ENCODE measurements at places on chromosomes 5 and 9. TPM values are rescaled to one million over a fixed set of nuclear protein-coding genes. Genes with fewer than 3 reads are reported as not detected.

The KIF4B gene
- total RNA-seq = 0.17 TPM

The SMIM32 gene
- total RNA-seq = not detected

The SHC3 gene
- 0.05 TPM for total RNA-seq

The SETD9 gene
- 14.7 TPM for total RNA-seq

GRCh38 chr5:62795926-62796325 lies 217.3 kb downstream of the LRRC70 start:
- no peak for DNase-seq

- no peak for DNase-seq
These were observed 33.1 kb upstream of the TRIM32 start for GRCh38 chr9:116654059-116654355.

DNA sequence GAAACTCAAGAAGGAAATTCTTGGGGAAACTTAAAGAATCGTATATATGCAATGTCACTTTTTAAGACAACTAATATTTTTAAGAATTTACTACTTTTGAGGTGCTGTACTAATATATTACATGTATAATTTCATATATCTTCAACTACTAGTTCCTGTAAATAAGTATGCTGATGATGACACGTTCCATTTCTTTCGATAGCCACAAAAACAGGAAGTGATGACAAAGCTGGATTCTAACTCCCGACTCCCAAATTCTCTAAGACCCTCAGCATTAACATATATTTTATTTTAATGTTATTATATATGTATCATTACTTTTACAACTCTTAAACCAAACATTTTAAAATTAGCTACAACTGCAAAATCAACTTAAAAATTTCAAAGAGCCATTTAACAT lies 74.8 kb downstream of the STK32A start:
- peak; percentile 38 for DNase-seq

DNA sequence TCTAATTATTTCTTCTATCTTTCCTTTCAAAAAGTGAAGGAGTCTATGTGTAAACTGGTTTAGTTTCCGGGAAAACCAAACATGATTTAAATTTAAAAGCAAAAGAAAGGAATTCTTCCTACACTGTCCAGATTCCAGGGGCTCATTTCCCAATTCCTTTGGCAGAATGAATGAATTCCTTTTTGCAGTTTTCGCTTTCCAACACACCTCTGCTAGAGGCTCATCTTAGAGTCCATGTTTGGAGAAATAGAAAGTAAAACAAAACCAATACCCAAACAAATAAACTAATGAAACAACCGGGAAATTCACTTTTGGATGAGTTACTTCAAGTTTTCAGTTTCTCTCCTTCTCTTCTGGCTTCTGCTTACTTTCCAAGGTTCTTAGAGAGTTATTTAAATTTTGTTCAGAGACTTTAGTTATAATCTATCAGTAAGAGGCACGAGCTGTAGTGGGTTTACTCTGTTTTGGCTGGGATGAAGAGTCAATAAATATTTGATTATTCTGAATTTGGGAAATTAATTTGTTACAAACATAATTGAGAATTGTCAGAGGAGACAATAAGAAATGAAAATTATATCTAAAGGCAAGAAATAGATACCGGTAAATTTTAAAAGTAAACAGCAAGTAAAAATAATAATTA lies 365.0 kb upstream of the CDH9 start:
- DNase-seq = no peak

DNA sequence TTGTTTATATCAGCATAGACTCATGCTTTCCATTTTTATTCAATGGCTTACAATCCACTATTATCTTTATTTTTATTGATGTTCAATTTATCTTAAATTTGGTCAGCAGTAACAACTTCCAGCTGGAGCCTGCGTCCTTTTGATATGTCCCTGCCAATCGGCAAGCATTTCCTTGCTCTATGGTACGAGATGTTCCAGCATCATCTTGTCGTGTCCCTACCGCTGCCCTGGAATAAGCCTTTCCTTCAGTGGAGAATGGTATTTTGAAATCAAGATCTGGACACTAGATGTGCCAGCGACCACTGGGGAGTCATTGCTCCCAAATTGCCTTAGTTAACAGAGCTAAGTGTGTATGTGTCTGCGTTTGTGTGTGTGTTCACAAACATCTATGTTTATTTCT lies 151.6 kb upstream of the RGMB start:
- DNase-seq = no peak

DNA sequence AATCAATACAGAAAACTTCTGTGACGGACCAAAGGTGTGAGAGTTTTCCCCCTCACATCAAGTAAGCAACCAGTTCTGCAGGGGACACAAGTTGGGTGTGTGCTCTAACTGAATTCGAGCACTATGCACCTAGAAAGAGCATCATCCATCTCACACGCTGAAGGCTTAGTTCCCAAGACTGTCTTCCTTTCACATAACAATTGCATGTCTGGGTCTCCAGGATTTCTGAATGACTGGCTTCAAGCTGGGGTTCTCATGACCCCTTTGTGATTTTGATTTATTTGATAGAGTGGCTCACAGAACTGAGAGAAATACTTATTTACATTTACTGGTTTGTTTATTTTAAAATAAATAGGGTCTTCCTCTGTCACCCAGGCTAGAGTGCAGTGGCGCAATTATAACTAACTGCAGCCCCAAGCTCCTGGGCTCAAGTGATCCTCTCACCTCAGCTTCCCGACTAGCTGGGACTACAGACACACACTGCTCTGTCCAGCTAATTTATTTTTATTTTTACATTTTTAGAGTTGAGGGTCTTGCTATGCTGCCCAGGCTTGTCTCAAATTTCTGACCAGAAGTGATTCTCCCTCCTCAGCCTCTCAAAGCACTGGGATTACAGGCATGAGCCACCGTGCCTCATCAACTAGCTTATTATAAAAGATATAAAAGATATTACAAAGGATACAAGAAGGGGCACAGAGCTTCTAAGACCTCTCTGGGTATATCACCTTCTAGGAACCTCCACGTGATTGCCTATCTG lies 316.7 kb upstream of the CDH12 start:
- DNase-seq = no peak

DNA sequence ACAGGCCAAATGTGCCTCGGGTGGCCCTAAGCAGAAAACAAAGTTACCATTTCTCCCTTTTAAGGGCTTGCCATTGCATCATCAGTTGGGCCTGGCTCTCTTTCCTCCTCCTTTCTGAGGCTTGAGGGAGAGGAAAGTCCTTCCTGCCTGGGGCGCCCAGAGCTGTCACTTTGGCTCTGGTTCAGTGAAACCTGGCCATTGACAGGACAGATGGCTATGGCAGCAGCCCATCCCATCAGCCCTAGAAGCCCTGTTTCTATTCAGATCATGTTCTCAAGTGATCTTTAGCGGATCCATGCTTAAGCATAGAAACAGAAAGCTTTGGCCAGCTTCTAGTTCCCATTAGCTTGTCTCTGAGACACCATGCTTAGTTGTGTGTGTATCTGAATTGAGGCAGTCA lies 293.4 kb downstream of the YTHDC2 start:
- DNase-seq = no peak

- DNase-seq = no peak
These were observed 7.4 kb downstream of the MTX3 start for GRCh38 chr5:79983618-79984017.

GRCh38 chr5:172769342-172769615 lies 1.7 kb downstream of the DUSP1 start:
- DNase-seq = no peak

- DNase-seq = no peak
These were observed 283.6 kb upstream of the SGCD start for GRCh38 chr5:156043351-156043750.

GRCh38 chr9:98445576-98445975 lies 190.1 kb upstream of the TBC1D2 start:
- DNase-seq = no peak

DNA sequence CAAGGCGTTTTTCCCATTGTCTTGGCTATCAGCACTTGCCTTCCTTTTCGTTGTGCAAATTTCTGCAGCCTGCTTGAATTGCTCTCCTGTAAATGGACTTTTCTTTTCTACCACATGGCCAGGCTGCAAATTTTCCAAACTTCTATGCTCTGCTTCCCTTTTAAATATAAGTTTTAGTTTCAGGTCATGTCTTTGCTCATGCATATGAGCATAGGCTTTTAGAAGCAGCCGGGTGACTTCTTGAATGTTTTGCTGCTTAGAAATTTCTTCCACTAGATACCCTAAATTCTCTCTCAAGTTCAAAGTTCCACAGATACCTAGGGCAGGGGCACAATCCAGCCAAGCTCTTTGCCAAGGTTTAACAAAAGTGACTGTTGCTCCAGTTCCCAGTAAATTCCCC lies 22.4 kb upstream of the PTPDC1 start:
- DNase-seq = no peak

GRCh38 chr5:132692632-132692967 lies 18.8 kb downstream of the IL4 start:
- DNase-seq = no peak
